ENCODE measurements at places on chromosomes 2 and 18.

DNA sequence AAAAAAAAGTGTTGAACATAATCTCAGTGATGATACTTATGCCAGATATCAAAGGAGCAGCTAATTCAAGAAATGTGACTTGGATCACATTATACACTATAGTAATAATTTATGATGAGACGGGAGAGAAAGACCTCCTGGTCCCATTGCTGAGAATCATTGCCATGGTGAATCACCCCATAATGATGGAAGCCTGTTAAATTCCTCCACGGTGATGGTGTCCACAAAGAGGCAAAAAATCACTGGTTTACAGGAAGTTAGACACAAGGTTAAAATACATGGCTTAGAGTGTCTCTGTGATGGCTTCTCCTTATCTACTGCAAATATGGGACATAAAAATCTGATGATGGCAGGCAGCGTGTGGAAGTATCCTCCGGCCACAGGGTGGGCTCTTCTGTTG is 210.0 kb downstream of the CDH2 start:
- no peak overlapping the region for H3K4me3 ChIP-seq
- H3K27me3 ChIP-seq = no peaks in the 10 kb centered on the region
- no peak for DNase-seq
- no peak overlapping the region for H3K27ac ChIP-seq
- no peaks in the 10 kb centered on the region for H3K4me1 ChIP-seq
- H3K36me3 ChIP-seq = no peaks in the 10 kb centered on the region

- no peaks in the 10 kb centered on the region for H3K36me3 ChIP-seq
- peaks cover 10% of the 10 kb centered on the region for H3K27me3 ChIP-seq
- no peak overlapping the region for H3K27ac ChIP-seq
- peak overlapping the region; percentile 46 for H3K4me3 ChIP-seq
- no peak for DNase-seq
Measured at GRCh38 chr2:85413592-85414420, 3.6 kb upstream of the CAPG start.

DNA sequence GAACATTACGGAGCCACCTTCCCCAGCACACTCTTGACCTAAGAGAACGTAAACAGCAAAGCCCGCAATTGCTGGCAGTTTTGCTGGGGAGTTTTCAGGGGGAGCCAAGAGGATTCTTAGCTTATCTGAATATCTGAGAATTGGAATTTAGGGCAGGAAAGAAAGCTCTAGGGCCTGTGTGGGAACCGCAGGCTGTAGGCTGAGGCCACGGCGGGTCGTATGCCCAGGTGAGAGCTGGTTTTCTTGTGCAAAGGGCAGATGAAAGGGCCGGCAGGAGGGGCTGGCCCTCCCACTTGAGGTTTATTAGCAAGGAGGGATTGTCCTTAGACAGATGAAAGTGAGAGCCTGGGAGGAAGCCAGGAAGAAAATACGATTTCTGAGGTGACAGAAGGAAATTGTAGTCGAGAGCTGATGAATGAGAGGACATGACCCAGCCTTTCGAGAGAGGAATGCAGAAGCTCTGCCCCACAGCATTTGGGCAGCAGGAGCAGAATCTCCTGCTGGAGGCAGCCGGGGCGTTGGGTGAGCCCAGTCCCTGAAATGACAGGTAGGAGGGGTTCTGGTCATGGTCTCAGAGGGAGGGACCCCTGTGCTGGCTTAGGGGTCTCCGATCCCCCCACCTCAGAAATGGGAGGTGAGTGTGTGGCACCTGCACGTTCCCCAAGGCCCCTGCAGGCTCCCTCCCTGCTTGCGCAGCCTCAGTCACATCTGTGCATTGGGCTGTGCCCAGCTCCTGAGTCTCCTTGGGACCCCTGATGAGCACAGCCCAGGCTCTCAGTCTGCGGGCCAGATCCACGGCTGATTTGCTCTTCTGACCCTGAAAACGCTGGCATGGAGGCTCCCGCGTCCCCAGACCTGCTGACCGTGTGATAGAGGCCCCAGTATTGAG is 61.1 kb downstream of the CABLES1 start:
- no peak overlapping the region for H3K27ac ChIP-seq
- H3K4me1 ChIP-seq = peaks cover 12% of the 10 kb centered on the region
- no peaks in the 10 kb centered on the region for H3K36me3 ChIP-seq
- H3K27me3 ChIP-seq = no peaks in the 10 kb centered on the region
- H3K4me3 ChIP-seq = no peak overlapping the region

DNA sequence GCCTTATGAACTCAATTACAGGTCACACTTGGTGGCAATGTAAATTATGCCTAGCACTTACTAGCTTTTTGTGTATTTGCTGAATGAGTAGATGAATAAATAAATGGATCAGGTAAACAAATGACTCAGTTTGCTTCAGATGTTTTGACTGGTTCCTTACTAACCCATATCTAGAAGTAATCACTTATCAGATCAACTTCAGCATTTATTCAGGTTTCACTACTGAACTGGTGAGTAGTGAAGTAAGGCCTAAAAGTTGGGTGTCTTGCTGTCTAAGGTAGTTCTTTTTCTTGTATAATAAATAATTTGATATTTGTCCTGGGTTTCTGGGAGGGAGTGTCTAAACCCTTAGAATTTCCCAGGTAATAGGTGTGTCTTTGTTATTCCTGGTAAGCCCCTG is 205.0 kb downstream of the UXS1 start:
- H3K4me1 ChIP-seq = no peaks in the 10 kb centered on the region
- no peak for DNase-seq
- no peak overlapping the region for H3K4me3 ChIP-seq
- H3K27me3 ChIP-seq = no peaks in the 10 kb centered on the region

GRCh38 chr2:112277596-112278220 is 2.3 kb downstream of the ZC3H6 start:
- H3K4me1 ChIP-seq = peaks cover 3% of the 10 kb centered on the region
- no peaks in the 10 kb centered on the region for H3K27me3 ChIP-seq
- H3K27ac ChIP-seq = no peak overlapping the region
- DNase-seq = peak; percentile 50
- H3K4me3 ChIP-seq = no peak overlapping the region

DNA sequence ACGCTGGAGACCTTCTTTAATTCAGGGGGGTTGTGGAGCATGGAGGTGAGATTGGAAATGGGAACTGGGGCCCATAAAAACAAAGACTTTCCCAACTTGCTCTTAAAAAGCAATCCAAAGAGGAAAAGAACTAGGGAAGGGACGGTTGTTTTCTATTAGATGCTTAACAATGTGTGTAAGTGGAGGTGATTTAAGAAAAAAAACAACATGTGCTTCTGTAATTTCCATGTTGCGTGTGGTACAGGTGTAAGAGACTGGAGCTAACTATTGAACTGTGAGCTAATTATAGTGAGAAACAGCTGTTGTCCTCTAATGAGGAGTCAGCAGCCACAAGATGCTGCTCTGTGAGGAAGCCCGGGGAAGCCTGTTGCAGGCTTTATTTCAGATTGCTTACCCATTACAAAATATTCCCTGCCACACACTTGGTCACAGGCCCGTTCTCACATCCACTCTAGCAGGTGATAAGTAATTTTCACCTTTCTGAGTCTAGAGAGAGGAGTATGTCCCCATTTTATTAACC is 280.6 kb upstream of the PARD3B start:
- H3K4me3 ChIP-seq = no peak overlapping the region
- no peak for DNase-seq
- H3K36me3 ChIP-seq = no peaks in the 10 kb centered on the region
- H3K27me3 ChIP-seq = peaks cover 7% of the 10 kb centered on the region
- no peak overlapping the region for H3K27ac ChIP-seq

DNA sequence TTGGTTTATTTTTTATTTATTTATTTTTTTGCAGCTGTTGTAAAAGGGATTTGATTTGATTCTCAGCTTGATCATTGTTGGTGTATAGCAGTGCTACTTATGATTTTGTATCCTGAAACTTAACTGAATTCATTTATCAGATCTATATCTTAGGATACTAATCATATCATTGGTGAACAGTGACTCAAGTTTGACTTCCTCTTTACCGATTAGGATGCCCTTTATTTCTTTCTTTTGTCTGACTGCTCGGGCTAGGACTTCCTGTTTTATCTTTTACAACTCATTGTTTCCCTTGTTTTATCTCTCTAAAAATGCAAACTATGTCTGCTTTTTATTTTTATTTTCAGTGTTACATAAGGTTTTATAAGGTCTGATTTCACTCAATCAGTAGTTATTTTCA is 23.6 kb downstream of the SP100 start:
- H3K4me3 ChIP-seq = no peak overlapping the region
- H3K36me3 ChIP-seq = peaks cover 7% of the 10 kb centered on the region
- H3K27me3 ChIP-seq = no peaks in the 10 kb centered on the region
- H3K4me1 ChIP-seq = no peaks in the 10 kb centered on the region

DNA sequence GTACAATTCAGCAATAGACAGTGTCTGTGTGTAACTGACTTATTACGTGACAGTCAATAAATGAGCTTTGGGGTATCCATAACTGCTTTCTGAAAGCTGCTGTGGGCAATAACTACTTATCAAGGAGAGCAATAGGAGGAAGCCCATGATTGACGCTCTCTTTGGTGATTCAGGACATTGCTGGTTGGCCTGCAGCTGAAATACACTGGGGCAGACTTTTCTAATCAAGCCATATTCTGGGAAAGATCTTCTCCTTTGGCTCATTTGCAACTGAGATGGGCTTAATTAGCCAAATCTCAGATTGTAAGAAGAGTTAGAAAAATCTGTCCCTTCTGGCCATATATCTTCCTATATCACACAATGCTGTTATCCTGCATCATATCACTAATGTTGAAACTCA is 24.0 kb upstream of the CCBE1 start:
- no peaks in the 10 kb centered on the region for H3K36me3 ChIP-seq
- H3K4me3 ChIP-seq = no peak overlapping the region
- H3K27ac ChIP-seq = no peak overlapping the region
- H3K4me1 ChIP-seq = no peaks in the 10 kb centered on the region

DNA sequence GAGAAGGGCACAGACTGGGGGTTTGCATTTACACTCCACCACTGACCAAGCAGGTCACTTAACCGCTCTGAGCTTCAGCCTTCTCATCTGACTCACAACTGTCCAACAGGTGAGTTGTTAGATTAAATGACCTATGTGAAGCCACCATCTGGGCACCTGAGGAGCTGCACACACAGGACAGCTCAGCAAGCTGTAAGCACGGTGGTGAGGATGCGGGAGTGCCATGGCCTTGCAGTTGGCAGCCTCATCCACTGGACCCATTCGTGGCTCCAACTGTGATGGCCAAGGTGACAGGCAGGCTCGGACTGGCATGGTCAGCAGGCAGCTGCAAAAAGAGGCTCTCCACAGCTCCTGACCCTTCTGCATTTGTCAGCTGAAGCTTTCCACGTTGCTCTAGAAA is 23.3 kb upstream of the AMMECR1L start:
- no peak for DNase-seq
- no peaks in the 10 kb centered on the region for H3K27me3 ChIP-seq
- H3K36me3 ChIP-seq = no peaks in the 10 kb centered on the region

DNA sequence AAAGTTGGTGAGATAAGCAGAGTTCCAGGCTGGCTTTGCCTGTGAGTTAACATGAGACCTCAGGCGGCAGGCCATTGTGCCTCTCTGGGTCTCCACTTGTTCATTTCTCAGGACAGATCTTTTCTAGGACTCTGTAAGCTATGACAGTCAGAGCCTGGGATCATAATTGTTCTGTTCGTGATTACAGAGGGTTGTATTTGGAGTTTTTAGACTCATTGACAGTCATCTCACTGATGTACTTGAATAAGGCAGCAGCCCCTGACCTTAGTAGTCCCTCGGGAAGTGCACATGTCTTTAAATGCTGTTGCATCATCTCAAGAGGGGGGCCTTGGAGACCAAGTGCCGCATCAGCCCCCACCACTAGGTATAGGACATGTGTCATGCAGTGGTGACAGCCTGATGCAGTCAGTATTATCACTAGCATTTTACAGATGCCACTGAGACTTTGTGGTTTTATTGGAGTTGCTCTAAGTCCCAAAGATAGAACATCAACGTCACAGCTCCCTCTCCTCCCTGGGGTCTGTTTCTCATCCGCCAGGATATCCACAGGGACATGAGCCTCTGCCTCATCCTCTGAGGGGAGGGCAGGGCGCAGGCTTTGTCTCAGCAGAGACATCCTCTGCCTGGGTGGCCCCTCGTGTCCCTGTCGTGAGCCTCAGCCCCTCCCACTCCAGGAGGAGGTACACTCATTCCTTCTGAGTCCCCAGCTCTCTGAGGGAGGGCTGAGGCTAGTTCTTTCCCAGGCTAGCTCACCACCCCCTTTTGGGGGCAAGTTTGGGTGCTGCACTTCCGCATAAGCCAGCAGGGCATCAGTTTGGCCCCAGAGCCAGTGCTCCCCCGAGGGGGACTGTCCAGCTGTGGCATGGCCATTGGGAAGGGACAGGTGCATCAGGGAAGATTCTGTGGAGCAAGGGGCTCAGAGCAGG is 14.1 kb downstream of the GLI2 start:
- no peaks in the 10 kb centered on the region for H3K36me3 ChIP-seq
- no peak overlapping the region for H3K4me3 ChIP-seq
- H3K27ac ChIP-seq = no peak overlapping the region
- H3K4me1 ChIP-seq = no peaks in the 10 kb centered on the region
- no peaks in the 10 kb centered on the region for H3K27me3 ChIP-seq

GRCh38 chr2:205473791-205474190 is 208.5 kb upstream of the NRP2 start:
- H3K36me3 ChIP-seq = no peaks in the 10 kb centered on the region
- H3K4me3 ChIP-seq = no peak overlapping the region

- no peaks in the 10 kb centered on the region for H3K27me3 ChIP-seq
- no peak overlapping the region for H3K4me3 ChIP-seq
- H3K4me1 ChIP-seq = peaks cover 50% of the 10 kb centered on the region
- no peak for DNase-seq
- H3K27ac ChIP-seq = no peak overlapping the region
- H3K36me3 ChIP-seq = peaks cover 48% of the 10 kb centered on the region
Measured at GRCh38 chr2:64639691-64640090, 14.0 kb downstream of the SERTAD2 start.

GRCh38 chr2:38203446-38203810 is 127.5 kb upstream of the CYP1B1 start:
- no peaks in the 10 kb centered on the region for H3K4me1 ChIP-seq
- H3K27ac ChIP-seq = no peak overlapping the region

DNA sequence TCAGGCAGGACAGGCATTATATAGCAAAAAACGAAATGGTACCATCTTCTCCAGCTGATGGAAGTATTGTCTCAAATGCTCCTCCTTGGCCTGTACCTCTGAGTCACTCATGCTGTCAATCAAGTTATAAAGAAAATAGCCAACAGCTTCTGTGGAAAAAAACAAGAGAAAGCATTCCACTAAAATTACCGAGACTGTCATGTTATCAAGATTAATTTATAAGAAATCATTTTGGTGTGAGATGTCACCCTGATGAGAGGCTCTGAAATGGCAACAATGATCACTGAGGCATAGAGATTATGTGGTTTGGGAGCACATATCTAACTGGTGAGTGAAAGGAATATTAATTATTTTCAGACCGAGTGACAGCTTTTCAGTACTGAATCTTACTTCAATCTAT is 47.4 kb downstream of the LRPPRC start:
- no peak overlapping the region for H3K27ac ChIP-seq
- H3K4me1 ChIP-seq = no peaks in the 10 kb centered on the region
- peaks cover 69% of the 10 kb centered on the region for H3K36me3 ChIP-seq
- no peak for DNase-seq
- H3K4me3 ChIP-seq = no peak overlapping the region
- H3K27me3 ChIP-seq = no peaks in the 10 kb centered on the region

- no peak overlapping the region for H3K4me3 ChIP-seq
- peaks cover 3% of the 10 kb centered on the region for H3K27me3 ChIP-seq
- H3K27ac ChIP-seq = no peak overlapping the region
- DNase-seq = no peak
- H3K4me1 ChIP-seq = no peaks in the 10 kb centered on the region
- H3K36me3 ChIP-seq = no peaks in the 10 kb centered on the region
Measured at GRCh38 chr2:199679883-199680282, 171.1 kb downstream of the FTCDNL1 start.

All from thymus (tissue), 14 donors.